Activated CD4-positive, alpha-beta memory T cell treated with anti-CD3 and anti-CD28 coated beads, Interleukin-2, amount 10 ng/mL, durations not matched to agents 7 days and 5 days (primary cell): ENCODE measurements at places on chromosomes 13 and 19. TPM values are rescaled to one million over a fixed set of nuclear protein-coding genes. Genes with fewer than 3 reads are reported as not detected.

DNA sequence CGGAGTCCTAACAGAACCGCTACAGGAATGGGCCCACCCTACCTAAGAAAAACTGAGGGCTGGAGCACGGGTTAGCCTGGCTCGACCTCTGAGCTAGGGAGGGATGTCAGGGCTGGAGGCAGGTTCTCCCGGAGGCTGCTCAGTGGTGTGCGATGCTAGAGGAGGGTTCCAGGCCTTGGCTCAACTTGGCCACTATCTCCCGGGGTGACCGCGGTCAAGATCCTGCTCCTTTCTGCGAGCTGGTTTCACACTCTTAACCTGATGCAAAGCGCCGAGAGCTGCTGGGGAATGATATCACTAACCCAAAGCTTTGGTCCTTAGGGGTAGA, 301 bp downstream of the POP4 start:
- H3K4me3 ChIP-seq, result peak overlapping the region; percentile 99
- H3K36me3 ChIP-seq, result peaks cover 30% of the 10 kb centered on the region
- H3K27ac ChIP-seq, result peak overlapping the region; percentile 99

GRCh38 chr13:54241719-54242118, 1213.1 kb downstream of the OLFM4 start:
- no peaks in the 10 kb centered on the region for H3K36me3 ChIP-seq
- H3K4me1 ChIP-seq, result no peaks in the 10 kb centered on the region
- no peak for DNase-seq
- H3K27me3 ChIP-seq, result no peaks in the 10 kb centered on the region
- no peak overlapping the region for H3K27ac ChIP-seq
- H3K4me3 ChIP-seq, result no peak overlapping the region

GRCh38 chr13:20197361-20197834, 4.7 kb upstream of the GJB2 start:
- peaks cover 3% of the 10 kb centered on the region for H3K36me3 ChIP-seq
- H3K27ac ChIP-seq, result no peak overlapping the region
- no peak overlapping the region for H3K4me3 ChIP-seq
- peaks cover 22% of the 10 kb centered on the region for H3K4me1 ChIP-seq

PLPPR3 gene
- not detected for total RNA-seq

GRCh38 chr19:35549174-35549788, 3.9 kb downstream of the TMEM147 start:
- H3K36me3 ChIP-seq, result peaks cover 3% of the 10 kb centered on the region
- peak; percentile 65 for DNase-seq
- peaks cover 28% of the 10 kb centered on the region for H3K4me1 ChIP-seq
- H3K27me3 ChIP-seq, result peaks cover 4% of the 10 kb centered on the region
- peak overlapping the region; percentile 8 for H3K4me3 ChIP-seq
- H3K27ac ChIP-seq, result no peak overlapping the region

- H3K27me3 ChIP-seq, result no peaks in the 10 kb centered on the region
- peak overlapping the region; percentile 8 for H3K4me3 ChIP-seq
- peaks cover 57% of the 10 kb centered on the region for H3K36me3 ChIP-seq
- no peak overlapping the region for H3K27ac ChIP-seq
Observed at GRCh38 chr19:35895911-35896642, 4.3 kb downstream of the NFKBID start.

ZNF708 gene
- 14.8 TPM for total RNA-seq

- no peak for DNase-seq
- no peak overlapping the region for H3K27ac ChIP-seq
- peaks cover 2% of the 10 kb centered on the region for H3K27me3 ChIP-seq
- H3K4me1 ChIP-seq, result peaks cover 28% of the 10 kb centered on the region
Observed at GRCh38 chr13:31913459-31913858, 118.1 kb upstream of the FRY start.

CGB8 gene
- not detected for total RNA-seq

KLK14 gene
- 0.20 TPM for total RNA-seq

DNA sequence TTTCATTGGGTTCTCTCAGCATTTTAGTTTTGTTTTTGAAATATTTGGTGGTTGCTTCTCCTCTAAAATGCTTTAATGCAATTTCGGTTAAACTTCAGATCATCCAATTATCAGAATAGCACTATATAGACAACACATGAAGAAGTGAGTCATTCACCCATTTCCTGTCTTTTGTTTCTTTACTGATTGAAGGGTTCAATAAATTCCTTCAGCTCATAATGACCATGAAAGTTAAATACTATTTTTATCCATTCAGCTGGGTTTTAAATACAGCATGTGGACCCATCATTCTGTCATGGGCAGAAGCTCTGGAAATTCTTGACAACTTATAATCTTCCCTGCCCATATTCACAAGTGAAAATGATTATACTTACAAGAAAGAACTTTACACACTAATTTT, 187.2 kb downstream of the ITGBL1 start:
- peaks cover 1% of the 10 kb centered on the region for H3K27me3 ChIP-seq
- no peak for DNase-seq
- no peaks in the 10 kb centered on the region for H3K36me3 ChIP-seq
- H3K4me3 ChIP-seq, result no peak overlapping the region
- H3K27ac ChIP-seq, result no peak overlapping the region
- peaks cover 2% of the 10 kb centered on the region for H3K4me1 ChIP-seq

CD79A gene
- 0.35 TPM for total RNA-seq

- peaks cover 85% of the 10 kb centered on the region for H3K36me3 ChIP-seq
- peak overlapping the region; percentile 12 for H3K27ac ChIP-seq
- H3K4me1 ChIP-seq, result peaks cover 16% of the 10 kb centered on the region
- H3K27me3 ChIP-seq, result no peaks in the 10 kb centered on the region
- no peak overlapping the region for H3K4me3 ChIP-seq
Observed at GRCh38 chr19:16218851-16219250, 21.1 kb downstream of the AP1M1 start.

C19orf81 gene
- total RNA-seq, result not detected

TPTE2 gene
- total RNA-seq, result 0.30 TPM

DNA sequence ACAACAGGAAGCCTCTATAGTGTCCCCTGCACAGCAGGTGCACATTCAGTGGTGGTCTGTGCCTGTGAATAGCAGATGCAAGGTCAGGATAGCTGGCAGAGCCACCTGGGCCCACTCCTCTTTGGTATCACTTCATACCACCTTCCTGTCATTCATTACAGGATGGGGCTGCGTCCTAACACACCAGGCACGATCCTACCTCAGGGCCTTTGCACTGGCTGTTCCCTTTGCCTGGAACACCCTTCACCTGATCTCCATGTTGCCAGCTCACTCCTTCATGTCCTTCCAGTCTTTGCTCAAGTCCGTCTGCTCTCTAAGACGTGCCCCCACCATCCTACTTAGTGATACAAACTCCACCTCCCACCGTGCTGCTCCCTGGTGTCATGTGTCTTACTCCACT, 4.6 kb upstream of the LPAR2 start:
- H3K36me3 ChIP-seq, result peaks cover 71% of the 10 kb centered on the region
- no peak overlapping the region for H3K4me3 ChIP-seq
- no peak for DNase-seq
- no peak overlapping the region for H3K27ac ChIP-seq
- peaks cover 27% of the 10 kb centered on the region for H3K4me1 ChIP-seq
- no peaks in the 10 kb centered on the region for H3K27me3 ChIP-seq

DNA sequence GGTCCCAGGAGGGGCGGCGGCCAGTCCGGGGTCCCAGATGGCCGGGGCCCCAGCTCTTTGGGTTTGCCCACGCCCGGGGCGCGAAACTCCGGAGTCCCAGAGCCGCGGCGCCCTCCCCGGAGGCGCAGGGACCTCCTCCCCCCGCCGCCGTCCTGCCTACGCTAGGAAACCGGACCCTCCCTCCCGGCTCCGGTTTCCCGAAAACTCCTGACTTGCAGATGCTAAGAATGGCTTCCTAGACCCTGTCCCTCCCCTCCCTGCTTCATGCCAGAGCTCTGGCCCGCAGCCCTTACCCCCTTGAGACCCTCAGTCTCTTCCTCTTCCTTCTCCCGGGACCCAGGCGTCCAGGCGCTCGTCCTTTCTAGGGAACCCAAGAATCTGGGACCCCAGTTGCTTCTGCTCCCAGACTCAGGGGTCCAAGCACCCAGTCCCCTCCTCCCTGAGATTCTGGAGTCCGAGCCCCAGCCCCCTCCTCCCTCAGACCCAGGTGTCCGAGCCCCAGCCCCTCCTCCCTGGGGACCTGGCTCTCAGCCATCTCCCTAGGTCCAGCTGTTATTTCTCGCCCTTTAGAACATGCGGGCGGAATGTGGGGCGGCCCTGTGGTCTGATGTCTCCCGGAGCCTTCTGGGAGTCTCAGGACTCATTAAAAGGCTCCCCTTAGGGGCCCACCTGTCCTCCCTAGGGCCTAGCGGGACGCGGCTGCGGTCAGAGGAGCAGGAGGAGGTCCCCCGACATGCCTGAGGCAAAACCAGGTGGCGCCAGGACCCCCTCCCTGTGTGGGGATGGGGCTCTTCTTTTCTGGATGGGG, at the start of gene MYBPC2:
MYBPC2 (plus strand) TSS at position 672 of the 808 bp plus-strand sequence; CDS start at position 734, 62 bp downstream.
- peak within 1 kb of the TSS; percentile 78 for H3K27ac ChIP-seq
- peaks cover 14% of the 10 kb centered on the region for H3K27me3 ChIP-seq
- peaks cover 11% of the 10 kb centered on the region for H3K4me1 ChIP-seq
- no peak for DNase-seq
- H3K4me3 ChIP-seq, result peak within 1 kb of the TSS; percentile 79
- no peaks in the 10 kb centered on the region for H3K36me3 ChIP-seq

- H3K4me1 ChIP-seq, result no peaks in the 10 kb centered on the region
- no peak overlapping the region for H3K4me3 ChIP-seq
- H3K27ac ChIP-seq, result no peak overlapping the region
- no peaks in the 10 kb centered on the region for H3K36me3 ChIP-seq
- DNase-seq, result no peak
Observed at GRCh38 chr13:90797335-90797734, 550.2 kb upstream of the MIR17HG start.

MISP gene
- total RNA-seq, result not detected
